ENCODE measurements at places on chromosomes 5 and 9.
A peak's percentile ranks its signal among the peaks of the same experiment; 100 is the strongest.

- no peak for DNase-seq
Observed at GRCh38 chr9:114313186-114313585, 9.7 kb upstream of the ORM1 start.

DNA sequence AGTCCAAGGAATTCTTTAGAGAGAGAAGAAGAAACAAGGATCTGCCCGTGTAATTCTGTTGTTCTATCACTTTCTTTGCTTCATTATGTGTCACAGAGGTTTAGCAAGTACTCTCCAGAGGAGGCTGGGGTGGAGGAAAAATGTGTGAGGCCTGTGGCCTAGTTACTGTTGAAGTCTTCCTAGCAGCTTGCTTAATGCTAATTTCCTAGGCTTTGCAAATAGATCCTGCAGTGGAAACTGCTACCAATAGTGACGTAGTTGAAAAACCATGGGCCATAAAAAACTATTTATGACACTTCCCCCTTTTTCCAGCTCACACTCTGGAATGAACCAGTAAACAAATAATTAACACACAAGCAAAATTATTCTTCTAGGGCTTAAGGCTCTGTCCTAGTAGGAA, 27.0 kb upstream of the C9orf72 start:
- no peak for DNase-seq

DNA sequence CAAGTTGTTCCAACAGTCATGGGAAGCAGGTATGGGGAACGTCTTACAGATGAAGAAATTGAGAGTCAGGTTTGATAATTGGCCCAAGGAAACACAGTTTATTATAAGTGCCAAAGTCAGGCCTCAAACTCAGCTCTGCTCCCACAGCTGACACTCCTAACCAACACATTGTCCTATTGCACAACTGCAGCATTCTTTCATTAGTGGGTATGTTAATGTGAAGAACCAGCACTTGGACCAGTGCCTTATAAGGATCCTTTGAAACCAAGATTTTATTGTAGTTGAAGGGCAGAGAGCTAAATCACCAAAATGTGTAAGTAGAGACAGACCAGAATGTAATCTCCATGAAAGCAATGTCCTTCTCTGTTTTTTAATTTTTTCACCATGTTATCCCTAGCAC, 56.1 kb downstream of the GRIA1 start:
- DNase-seq: no peak

DNA sequence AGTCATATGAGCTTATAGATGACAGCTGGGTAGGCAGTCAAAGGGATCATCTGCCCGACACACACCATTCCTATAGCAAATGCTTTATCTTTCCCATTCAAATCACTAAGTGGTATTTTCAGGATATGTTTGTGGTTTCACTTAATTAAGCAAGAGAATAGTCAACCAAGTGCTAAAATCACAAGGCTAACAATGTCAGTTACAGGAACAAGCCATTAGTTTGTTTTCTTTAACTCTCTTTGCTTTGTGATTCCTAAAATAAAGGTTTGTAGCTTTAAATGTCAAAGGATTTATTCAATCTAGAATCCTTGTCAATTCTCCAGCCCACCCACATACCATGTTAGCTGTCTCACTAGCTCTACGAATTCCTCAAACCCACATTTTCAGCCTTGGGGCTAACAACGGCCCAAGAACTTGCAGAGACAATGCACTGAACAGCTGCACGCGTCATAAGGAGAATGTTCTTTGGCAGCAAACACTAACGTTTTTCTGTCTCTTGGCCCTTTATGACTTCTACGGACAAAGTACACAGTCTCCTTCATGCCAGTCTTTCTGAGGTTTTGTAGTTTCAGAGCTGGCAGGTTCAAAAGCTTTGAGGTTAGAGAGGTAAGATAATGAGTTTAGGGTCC, 56.6 kb downstream of the ELAVL2 start:
- no peak for DNase-seq

DNA sequence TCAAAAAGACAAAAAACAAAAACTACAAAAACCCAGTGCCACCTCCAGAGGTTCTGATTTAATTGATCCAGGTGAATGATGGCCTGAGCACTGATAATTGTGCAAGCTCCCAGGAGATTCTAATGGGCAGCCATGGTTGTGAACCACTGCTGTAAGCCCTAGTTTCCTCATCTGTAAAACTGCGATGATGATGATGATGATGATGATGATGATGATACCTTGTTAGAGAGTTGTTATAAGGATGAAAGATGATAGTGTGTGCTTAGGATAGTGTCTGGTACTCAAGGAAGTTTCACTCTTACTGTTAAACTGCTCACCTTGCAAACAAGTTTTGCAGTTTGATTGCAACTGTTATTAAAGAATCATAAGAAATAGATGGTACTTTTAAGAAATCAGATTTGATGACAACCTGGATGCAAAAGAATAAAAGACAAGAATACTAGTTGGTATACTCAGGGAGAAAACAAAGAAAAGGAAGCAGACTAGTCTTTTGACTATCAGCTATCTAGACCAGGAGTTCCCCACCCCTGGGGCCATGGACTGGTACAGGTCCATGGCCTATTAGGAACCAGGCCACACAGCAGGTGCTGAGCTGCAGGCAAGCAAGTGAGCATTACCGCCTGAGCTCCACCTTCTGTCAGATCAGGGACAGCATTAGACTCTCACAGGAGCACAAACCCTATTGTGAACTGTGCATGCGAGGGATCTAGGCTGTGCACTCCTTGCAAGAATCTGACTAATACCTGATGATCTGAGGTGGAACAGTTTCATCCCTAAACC, 98.0 kb downstream of the OR2K2 start:
- DNase-seq: no peak

DNA sequence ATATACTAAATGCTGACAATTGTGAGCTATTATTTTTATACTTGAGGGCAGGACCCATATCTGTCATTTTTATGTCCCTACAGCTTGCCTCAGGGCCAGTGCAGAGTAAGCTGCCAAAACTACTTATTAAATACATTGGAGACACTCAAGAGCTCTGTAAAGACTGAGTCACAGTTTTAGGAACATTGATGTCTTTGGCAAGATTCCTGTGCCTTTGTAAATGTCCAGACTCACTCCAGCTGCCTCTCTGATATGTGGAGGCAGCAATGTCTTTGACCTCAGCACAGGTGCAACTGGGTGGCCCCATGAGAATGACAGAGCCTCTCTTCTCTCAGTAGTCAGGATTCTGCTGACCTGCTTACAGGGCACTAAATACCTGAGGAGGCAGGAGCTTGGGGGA, 363.2 kb downstream of the OSTF1 start:
- DNase-seq: no peak

GRCh38 chr9:33375841-33376321, 26.5 kb downstream of the AQP7 start:
- no peak for DNase-seq

- DNase-seq: no peak
Observed at GRCh38 chr9:37371565-37372464, 50.7 kb upstream of the GRHPR start.

DNA sequence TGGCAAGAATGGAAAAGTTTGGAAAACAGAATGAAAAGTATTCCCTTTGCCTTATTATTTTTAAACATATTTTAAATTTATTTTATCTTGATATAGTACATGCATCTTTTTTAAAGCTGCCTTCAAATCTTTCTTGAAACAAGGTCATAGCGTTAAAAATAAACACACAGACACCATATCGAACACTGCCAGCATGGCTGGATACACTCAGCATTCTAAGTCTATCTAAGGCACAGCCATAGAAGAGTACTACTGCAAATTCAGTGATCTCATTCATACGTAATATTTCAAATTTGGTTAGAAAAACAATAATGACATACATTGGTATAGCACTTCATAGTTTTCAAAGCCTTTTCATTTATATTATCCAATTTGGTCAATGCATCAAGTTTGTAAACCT, 57.5 kb downstream of the EPB41L4B start:
- no peak for DNase-seq

GRCh38 chr5:174576042-174576441, 148.3 kb upstream of the MSX2 start:
- peak; percentile 15 for DNase-seq

- DNase-seq: no peak
Observed at GRCh38 chr5:72093824-72094223, 13.5 kb upstream of the MAP1B start.

- no peak for DNase-seq
Observed at GRCh38 chr5:120518581-120518980, 54.5 kb downstream of the PRR16 start.

GRCh38 chr5:5531371-5531770, 108.9 kb downstream of the ICE1 start:
- DNase-seq: no peak

GRCh38 chr9:116157436-116158138, 4.0 kb downstream of the PAPPA start:
- DNase-seq: no peak

DNA sequence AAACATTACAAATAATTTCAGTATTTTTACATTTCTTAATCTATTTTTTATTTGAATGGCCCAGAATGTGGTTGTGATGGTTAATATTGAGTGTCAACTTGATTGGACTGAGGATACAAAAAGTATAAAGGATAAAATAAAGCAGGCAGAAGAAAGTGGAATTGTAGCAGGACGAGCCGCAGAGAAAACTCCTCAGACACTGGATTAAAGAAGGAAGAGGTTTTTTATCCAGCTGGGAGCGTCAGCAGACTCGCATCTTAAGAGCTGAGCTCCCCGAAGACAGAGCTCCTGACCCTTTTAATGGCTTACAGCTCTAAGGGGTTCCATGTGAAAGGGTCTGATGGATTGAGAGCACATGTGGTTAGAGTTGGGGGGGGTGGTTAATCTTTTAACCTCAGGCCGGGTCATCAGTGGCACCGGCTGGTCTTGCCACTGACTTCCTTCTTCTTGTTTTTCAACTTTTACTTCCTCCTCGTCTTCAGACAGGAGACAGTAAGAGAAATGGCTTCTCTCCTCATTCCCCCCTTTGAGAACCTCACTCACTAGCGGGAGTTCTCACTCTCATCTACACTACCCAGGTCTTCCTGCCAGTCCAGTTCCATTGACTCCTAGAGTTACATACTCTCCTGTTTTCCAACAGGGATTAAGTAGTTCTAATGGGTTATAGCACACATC, 80.0 kb downstream of the TMEM161B start:
- no peak for DNase-seq

GRCh38 chr9:105967797-105968196, 273.5 kb downstream of the TMEM38B start:
- DNase-seq: peak; percentile 5

Measured in NCI-H748 treated with DMSO at 0.1 percent for 48 hours (cell line).